ENCODE measurements at places on chromosomes 3 and 15.

- DNase-seq, result no peak
These were observed 17.4 kb upstream of the RTP2 start for GRCh38 chr3:187719628-187720336.

DNA sequence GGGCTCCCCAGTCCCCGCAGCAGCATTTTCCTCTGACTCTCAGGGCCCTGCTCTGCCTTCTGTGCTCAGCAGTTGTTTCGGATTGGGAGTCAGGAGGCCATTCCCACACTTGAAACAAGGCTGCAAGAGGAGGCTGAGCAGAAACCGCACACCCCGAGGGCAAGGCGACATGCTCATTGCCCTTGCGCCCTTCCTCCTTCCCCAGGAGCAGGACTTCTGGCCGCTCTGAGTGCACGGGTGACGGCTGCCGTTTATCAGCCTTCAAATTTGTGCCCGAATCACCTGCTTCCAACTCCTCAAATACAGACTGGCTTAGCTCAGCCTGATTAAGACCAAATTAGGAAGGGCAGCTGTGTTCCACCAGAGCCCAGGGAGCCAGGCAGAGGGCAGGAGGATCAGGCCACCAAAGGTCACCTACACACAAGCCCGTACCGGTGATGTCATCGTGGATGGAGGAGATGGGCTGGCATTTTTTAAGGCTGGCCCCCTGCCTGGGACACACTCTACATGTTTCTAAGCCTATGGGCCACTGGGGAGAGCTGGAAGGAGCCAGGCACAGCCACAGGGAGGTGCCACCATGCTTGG lies 38.1 kb downstream of the TM2D3 start:
- no peak for DNase-seq

GRCh38 chr15:68431792-68432401 lies at the start of gene ITGA11:
Gene ITGA11 (minus strand): TSS chr15:68432163. CDS start chr15:68432066, 97 bp downstream.
- DNase-seq, result peak; percentile 79

DNA sequence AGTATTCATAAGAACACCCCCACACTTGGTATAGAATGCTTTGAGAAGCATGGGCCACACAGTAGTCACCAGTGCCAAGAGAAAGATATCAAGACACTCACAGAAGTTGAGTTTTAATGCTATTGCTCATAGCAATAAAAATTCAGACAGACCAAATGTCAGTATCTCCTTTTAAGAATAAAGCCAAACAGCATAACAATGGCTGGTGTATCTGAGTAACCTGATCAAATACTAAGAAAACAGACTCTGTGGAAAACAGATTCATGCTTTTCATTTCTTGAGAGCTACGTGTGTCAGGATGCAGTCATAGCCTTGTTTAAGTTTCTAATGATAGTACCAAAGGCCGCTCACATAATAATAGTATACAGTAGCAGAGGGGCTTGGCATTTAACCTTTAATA lies 778.5 kb downstream of the MECOM start:
- DNase-seq, result peak; percentile 66

DNA sequence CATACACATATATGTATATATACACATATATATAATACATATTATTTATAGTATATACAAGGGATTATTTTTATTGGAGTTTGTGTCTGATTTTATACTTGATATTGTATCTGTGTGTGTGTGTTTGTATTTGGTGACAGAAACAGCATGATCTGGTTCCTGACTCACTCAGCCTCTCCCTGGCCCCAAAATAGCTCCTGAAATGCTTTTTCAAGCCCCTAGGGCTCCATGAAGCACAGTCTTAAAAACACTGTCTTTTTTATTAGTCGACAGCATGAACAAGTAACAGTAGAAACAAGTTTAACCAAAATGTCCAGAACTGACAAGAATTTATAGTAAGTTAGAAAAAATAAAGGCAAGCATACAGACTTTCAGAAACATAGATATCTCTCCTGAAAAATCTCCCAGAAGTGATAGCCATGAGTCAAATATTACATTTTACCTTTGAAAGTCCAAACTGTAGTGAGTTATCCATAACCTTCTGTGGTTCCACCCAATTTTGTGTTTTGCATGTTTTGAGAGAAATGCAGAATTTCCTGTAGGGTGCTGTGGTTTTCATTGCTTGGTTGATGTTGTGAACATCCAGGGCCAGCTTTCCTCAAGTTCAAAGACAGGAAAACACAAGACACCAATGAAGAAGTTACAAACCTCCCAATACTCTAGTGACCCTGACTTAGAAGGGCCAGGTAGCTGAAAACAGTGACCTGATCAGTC lies 98.5 kb upstream of the CCDC80 start:
- DNase-seq, result peak; percentile 49

DNA sequence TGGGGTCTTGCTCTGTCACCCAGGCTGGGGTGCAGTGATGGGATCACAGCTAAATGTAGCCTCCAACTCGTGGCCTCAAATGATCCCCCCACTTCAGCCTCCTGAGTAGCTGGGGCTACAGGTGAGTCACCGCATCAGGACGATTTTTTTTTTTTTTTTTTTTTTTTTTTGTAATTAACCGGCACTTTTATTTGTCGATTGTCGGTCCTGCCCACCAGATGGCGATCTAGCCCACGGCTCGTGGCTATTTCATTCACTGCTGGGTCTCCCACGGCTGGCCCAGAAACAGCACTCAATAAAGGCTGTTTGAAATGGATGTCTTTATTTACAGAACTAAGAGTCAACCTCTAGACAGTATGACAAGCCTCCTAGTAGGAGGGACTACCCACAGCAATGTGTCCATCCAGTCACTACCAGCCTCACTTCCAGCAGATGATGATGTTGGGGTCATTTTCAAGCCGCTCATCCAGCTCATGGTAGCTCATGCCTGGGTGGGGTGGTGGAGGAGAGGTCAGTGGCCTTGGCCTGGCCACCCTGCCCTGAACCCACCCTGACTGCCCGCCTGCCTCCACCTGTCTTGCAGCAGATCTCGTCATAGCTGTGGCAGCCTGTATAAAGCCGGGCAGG lies 1.8 kb upstream of the ZMYND10 start:
- peak; percentile 76 for DNase-seq

DNA sequence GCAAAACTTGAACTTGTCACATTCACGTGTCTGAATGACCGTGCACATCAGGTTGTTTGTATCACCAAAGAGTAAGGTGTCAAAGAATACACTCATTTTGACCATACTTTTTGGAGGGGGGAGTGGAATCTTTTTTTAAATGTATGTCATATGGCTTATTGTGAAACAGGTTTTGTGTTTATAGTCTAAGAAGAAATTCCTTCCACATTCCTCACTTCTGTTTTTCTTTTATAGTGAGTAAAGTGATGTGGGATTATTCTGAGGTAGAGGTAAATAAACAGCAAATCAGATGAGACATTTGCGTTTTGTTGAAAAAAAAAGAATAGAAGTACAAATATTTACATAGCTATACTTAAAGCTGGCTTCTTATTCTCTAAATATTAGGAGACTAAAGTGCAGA lies 33.0 kb downstream of the SRP14 start:
- peak; percentile 11 for DNase-seq

DNA sequence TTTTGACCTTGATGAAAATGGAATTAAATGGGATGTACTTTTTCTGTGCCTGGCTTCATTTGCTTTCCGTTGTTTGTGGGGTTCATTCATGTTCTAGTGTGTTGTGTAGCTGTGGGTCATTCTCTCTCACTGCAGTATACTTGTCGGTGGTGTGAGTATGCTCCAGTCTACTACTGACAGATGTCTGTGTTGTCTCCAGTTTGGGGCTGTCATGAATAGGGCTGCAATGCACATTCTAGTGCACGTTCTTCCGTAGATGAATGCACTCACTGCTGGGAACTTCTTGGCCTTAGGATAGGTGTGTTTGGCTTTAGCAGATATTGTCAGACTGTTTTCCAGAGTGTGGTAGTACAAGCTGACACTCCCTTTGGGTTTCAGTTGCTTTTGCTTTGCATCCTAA lies 1.7 kb upstream of the SLC6A20 start:
- no peak for DNase-seq

DNA sequence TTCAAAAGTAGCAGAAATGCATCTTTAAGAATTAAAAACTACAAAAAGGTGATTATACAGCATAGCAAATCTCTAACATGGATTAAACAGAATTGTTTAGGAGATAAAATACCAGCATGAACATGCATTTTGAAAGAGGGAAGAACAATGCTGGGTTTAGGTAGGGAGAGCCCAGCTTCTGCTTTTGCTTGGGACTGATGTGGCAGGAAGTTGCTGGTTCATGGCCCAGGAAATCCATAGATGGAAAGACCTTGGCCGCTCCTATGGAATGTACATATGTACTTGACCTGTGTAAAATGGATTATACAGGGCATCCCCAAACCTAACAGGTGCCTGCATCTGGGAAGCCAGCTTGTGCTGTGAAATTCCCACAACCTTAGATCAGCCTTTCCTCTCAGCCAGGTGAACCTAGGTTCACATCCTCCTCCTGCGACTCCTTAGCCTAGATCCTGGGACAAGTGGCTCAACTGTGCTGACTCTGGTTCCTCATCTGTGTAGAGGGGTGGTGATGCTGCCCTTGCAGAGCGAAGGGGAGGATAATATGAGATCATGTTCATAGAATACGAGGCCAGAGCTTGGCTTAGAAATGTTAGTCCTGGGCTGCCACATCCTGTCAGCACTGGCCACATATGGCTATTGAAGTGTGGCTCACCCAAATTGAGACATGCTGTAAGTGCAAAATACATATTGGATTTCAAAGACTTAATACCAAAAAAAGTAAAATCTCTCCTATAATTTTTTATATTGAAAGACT lies 47.0 kb upstream of the PLXNA1 start:
- no peak for DNase-seq

DNA sequence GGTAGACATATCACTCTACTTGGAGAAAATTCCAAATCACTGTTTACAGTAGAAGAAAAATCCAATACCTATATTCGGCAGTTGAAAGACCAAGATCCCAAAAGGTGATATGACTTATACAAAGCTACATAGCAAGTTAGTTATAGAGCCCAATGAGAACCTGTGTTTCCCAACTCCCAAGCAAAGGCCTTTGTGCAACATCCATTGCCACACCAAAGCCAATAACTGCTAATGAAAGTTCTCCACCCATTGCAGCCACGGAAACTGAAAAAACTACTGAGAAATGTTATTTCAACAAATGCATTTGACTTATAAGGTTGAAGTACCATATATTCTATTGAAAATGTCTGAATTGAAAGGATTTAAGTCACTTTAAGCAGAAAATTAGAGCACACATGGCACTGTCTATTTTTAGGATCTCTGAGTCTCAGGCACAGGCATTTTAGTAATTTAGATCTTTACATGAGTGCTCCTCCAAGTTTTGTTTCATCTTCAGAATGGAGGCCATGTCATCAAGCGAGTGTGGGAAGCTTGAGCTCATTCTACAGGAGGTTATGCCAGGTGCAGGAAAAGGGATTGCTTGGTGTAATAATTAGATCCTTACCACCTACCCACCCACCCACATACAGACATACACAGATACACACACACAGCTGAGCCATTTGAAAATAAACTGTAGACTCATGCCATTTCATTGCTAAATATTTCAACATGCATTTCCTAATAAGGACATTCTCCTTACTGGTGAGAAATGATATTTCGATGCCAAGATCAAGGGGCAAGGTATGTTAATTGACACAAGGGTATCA lies 19.7 kb upstream of the ANO10 start:
- DNase-seq, result peak; percentile 34

DNA sequence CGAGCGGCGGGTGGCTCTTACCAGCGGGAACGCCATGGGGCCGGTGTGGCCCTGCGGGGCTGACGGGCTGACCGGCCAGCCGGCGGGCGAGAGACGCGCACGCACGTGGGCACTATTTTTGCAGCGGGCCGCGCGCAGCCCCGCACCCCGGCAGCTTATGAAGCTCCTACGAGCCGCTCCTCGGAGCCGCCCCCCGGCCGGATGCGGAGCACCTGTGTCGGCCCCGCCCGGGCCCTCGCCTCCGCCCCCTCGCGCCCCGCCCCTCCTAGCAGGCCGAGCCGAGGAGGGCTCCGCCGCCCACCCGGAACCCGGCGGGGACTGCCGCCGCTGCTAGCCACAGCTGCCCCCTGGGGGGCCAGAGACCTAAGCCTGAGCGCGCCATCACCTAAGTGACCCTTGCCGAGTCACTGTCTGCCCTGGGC lies 683 bp upstream of the CPEB1 start:
- no peak for DNase-seq

DNA sequence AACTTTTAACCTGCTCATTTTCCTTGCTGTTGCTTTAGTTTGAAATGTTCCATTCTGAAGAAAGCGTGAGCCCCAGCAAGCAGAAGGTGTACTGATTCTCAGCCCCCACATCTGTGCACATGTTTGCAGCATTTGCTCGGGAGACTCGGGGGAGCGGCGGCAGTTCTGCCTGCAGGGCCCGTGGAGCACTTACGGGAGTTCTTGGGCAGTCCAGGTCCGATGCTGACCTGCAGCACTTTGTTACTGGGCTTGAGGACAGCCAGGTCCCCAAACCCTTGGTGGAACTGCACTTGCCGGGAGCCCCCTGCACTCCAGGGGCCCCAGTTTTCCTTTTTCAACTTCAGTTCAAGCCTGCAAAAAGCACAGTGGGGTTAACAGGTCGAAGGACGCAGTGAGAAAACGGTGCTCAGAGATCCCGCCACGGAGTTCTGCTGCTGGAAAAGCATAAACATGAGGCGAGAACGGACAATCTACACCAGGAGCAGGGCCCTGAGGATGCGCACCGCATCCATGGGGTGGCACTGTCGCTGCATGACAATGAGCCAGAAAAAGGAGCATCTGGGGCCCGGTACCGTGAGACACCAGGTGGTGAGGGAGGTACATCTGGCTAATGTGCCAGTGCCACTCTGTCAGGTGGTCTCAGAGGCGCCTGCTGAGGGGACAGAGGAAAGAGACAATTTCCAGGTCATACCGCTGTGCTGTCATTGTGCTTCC lies 45.6 kb upstream of the LDHAL6B start:
- DNase-seq, result no peak

- DNase-seq, result peak; percentile 99
These were observed 4.6 kb downstream of the ANXA2 start for GRCh38 chr15:60392986-60393790.

GRCh38 chr3:125186261-125186787 lies 26.2 kb downstream of the SLC12A8 start:
- DNase-seq, result no peak

DNA sequence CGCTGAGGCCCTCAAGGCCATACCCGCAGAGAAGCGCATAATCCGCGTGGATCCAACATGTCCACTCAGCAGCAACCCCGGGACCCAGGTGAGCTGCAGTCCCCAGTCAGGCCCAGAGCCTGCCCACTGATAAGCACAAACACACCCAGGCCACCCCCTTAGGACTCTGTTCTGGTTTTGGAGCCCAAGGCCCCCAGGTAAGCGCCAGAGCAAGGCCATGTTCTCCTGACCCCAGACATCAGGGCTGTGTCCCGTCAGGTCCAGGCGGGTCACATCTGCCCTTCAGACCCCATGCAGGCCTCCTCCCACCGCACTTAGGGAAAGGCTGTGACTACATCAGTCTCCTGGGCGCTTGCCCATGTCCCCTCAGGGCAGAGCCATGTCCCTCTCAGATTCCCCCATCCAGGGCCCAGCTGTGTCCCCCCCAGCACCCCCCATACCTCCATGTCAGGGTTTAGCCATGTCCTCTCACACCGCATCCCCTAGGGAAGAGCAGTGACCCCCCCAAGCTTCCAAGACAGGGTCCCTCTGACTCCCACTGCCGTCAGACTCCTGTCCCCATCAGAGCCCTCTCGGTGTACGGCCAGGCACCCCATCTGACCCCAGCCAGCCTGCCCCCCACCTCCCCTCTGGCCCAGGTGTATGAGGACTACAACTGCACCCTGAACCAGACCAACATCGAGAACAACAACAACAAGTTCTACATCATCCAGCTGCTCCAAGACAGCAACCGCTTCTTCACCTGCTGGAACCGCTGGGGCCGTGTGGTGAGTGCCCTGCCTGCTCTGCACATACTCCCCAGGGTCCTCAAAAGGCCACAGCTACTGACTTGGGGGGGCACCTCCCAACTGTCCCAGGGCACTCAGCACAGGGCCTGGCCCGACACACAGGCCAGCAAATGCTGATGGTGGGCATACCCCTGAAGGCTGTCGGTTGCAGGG lies 1.6 kb downstream of the PARP3 start:
- DNase-seq, result no peak

Measured in fibroblast of skin of right biceps (primary cell).